ENCODE measurements at places on chromosomes 1 and 21.

GRCh38 chr1:95497566-95497965, 263.6 kb downstream of the RWDD3 start:
- DNase-seq = no peak

GRCh38 chr1:227803933-227804332, 11.5 kb upstream of the PRSS38 start:
- no peak for DNase-seq

- DNase-seq = no peak
These were observed 930 bp downstream of the DHCR24 start for GRCh38 chr1:54885807-54886723.

- DNase-seq = no peak
These were observed 318.8 kb downstream of the PTPRU start for GRCh38 chr1:29555043-29555620.

DNA sequence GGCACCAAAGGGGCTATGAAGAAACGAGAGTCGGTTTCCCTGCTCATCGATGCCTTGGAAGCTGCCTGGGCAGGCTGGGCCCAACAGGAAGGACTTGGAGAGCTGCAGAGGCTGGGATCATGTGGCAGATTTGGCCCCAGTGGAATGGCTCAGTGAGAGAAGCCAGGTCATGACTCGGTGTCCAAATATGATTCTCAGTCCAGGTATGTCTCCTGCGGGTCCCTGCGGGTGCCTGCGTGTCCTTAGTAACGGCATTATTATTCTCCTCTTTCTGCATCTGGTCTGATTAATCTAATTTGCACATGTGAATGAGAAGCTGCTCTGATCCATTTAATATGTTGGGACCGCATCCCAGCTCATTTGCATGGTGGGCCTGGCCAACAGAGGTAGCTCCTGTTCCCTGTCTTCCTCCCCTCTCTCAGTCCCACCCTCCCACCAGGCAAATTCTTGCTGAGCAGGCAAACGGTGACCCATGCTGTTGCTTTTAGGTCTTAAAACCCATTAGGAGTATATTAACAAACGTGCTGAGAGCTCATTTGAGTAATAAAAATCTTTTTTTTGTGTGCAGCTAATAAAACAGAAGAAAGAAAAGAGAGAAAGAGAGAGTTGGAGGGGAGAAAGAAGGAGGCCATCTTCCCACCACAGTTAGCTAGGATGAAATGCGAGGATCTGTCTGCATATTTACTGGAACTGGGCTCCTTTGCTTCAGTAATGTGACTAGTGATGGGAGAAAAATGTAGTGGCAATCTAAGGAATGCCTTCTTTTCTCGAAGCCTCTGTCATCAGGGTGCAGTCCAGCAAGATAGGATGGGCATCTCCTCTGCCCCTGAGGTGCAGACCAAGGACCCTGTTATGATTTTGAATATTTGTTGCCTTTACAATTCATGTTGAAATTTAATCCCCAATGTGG, 133.5 kb downstream of the HMGB4 start:
- no peak for DNase-seq

DNA sequence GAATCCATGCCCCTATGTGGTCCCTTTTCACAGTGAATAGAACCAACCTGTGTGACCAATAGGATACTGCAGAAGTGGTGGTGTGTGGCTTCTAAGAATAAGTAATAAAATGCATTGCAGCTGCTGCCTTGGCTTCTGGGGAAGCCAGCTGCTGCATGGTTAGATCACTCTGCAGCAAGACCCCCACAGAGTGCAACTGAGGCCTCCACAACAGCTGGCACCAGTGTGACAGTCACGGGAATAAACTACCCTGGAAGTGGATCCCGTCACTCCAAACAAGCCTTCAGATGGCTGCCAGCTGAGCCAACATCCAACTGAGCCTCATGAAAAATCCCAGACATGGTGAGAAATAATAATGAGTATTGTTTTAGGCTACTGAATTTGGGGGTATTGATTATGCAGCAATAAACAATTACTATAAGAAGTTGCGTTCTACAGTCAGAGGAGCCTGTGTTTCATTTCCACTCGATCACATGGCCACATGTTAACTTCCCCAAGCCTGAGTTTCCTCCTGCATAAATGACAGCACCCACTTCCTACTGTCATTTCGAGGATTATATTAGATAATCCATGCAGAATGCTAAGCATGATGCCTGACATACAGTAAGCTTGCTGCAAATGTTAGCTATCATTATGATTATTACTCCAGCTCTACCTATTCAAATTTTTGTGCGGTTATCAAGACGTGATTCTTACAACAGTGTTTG, 20.8 kb upstream of the COG2 start:
- DNase-seq = no peak

DNA sequence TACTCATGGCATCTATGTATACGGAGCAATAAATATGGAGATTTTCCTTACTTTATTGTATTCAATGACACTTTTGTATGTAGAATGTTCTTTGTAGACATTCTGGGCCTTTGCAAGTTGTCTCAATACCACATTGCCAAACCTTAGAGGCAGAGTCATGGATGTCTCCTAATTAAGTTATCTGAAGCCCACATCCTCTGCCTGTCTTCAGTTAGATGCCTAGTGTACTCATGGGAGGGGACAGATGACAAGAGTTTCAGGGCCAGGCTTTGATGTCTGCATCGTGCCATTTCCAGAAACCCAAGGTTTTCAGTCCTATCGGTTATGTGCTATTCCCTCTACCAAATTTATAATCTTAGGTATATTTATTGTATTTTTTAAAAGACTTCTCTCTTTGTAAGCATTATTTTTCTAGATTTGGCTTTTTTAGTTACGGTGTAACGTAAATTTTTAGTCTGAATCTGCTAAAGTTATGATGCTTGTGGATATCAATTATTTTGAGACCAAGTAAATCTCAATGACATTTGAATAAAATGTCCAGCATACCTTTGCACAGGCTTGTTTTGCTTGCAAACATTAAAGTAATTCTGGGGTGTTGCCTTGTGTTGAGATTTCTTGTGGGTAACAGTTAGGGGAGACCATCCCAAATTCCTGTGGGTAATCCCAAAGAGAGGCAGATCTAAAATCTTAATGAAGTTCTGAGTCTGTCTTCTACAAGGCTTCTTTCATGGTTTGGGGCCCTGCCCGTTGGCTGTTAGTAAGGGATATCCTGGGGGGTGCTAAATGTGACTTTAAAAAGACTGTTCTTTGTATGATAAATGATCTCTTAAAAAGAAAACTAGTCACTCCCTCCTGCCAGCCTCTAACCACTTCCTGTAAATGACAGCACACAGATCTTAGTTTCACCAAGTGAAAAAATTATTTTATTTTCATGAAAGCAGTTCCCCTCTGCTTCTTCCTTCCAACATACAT, 8.0 kb upstream of the MACF1 start:
- peak; percentile 75 for DNase-seq

DNA sequence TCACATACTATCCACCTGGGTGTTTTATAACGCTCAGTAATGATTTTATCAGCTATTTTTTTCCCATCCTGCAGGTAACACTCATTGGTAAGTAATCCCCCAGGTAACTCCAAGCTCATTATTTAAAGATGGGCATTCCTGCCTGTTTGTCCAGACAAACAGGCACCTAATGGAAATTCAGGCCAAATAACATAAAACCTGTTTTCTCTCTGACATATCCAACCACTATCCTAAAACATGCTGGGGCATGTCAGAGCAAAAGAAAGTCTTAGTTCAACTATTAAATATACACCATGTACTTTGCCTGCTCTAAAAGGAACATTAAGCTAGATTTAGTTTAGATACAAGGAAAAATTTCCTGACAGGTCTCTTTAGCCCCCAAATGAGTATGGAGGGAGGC, 987.7 kb downstream of the TTLL7 start:
- no peak for DNase-seq

GRCh38 chr1:182392050-182393028, 749 bp upstream of the GLUL start:
- DNase-seq = no peak

GRCh38 chr1:172105230-172105629, 263.9 kb downstream of the DNM3 start:
- no peak for DNase-seq

DNA sequence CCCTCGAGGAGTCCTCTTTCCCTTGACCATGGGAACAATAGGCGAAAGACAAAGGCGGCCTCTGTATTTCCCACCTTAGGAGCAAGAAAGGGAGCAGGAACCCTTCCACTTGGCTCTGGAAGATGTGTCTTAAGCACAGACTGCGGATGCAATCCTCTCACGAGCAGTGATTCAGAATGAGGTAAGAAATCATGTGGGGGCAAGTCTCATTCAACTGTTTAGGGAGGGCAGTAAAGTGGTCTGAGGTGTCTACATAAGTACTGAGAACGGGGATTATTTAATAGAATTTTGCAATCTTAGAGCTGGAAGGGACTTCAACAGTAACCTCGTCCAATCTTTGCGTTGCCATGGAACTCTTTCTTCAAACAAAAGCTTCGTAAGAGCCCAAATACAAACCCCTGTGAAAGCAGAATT, 1.6 kb upstream of the DYRK3 start:
- no peak for DNase-seq

DNA sequence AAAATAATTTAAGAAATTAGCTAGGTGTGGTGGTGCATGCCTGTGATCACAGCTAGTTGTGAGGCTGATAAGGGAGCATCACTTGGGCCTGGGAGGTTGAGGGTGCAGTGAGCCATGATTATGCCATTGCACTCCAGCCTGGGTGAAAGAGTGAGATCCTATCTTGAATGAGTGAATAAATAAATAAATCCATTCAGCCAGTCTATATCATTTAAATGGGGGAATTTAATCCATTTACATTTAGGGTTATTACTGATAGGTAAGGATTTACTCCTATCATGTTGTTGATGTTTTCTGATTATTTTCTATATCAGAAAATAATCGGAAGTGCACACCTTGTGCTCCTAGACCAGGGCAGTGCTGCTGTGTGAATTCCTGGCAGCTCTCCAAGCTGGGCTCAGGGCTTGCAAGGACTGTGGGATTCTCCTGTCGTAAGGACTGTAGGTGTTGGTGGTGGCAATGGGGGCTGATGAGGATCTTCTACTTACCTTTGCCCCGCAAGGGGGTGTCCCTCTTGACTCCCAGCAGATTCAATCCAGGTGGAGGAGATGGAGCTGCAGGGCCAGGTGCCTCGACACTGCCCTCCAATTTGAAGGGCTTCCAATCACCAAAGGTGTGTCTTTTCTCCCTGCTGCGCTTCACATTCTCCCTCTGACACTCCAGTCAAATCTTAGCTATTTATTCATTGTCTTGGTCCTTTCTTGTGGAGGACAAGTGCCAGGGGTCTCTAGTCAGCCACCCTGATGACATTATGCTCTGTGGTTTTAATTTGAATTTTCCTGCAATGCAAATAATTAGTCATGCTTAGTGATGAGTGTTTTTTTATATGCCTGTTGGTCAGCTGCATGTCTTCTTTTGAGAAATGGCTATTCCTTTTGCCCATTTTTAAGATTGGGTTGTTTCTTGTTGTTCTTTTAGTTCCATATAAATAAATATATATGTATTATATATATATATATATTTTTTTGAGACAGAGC, 14.1 kb upstream of the TRAPPC10 start:
- no peak for DNase-seq

GRCh38 chr1:13498553-13498952, 15.2 kb downstream of the LRRC38 start:
- DNase-seq = no peak

DNA sequence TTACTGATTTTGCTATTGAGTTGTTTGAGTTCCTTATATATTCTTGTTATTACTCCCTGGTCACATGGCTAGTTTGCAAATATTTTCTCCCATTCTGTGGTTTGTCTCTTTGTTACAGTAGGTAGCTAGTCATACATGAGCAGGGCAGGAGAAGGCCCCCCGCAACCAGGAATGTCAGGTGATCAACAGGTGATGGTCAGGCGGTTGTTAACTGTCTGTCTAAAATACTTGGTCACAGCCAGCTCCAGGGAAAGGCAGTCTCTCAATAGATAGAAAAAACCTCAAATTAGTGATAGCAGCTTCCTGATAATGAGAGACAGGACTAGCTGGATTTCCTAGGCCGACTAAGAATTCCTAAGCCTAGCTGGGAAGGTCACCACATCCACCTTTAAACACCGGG, 217.9 kb downstream of the RHOU start:
- DNase-seq = no peak

GRCh38 chr1:89743788-89744187, 77.0 kb upstream of the LRRC8D start:
- no peak for DNase-seq

DNA sequence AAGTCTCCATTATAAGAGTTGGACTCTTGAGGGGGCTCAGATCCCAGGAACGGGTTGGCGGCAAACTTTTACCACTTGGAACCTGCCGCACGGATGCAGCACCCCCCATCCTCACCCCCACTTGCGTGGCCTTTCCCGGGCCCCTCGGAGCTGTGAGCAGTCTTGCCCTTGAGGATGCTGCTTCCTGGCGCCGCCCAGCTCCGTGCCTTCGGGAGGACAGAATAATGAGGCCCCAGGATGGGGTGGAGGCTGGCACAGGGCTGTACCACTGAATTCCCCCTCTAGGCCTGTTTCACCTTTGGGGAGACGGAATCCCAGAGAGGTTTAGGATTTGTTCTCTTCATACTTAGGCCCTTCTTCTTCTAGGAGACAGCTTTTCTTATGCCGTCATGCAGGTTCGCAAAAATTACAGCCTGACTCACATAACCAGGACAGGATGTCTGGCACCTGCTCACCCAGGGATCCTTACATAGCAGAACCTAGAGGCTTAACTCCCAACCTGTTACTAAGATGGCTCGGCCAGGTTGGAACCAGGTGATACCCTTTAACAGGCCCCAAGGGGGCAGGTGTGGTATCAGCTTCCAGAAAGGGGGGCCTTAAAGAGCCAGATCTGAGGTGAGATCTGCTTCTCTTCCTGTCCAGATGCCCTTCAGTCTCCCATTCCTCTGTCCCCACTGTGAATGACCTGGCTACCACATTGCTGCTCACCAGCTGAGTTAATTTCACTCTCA, 1.5 kb downstream of the TRNP1 start:
- no peak for DNase-seq

GRCh38 chr1:31767225-31767624, 3.1 kb upstream of the ADGRB2 start:
- DNase-seq = no peak

All from SK-N-MC (cell line).